Memory B cell (primary cell): ENCODE measurements at places on chromosomes 2 and 18.

DNA sequence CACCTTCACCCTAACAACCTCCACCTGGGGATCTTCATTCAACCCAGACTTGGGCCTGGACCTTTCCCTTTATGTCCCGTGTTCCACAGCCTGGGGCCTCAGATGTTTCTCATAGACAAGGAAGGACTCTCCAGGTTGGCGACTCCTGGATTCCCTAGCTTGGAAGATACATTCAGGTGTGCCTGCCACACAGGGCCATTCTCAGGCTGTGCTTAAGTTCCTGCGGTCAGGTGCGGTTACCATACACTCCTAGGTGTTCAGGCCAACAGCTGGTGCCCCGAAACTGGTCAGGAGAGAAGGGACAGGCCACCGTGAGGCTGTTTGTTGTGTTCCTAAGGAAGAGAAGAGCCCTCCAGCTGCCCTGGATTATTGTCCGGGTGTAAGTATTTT is 15.6 kb downstream of the SLC4A3 start:
- DNase-seq: no peak

GRCh38 chr2:143300536-143300935 is 171.3 kb downstream of the ARHGAP15 start:
- no peak for DNase-seq

- no peak for DNase-seq
Observed at GRCh38 chr2:230268606-230269243, 43.2 kb downstream of the SP140 start.

- DNase-seq: no peak
Observed at GRCh38 chr2:6081955-6082624, 389.9 kb downstream of the SOX11 start.

- DNase-seq: no peak
Observed at GRCh38 chr2:9308186-9308955, 101.8 kb downstream of the ASAP2 start.

DNA sequence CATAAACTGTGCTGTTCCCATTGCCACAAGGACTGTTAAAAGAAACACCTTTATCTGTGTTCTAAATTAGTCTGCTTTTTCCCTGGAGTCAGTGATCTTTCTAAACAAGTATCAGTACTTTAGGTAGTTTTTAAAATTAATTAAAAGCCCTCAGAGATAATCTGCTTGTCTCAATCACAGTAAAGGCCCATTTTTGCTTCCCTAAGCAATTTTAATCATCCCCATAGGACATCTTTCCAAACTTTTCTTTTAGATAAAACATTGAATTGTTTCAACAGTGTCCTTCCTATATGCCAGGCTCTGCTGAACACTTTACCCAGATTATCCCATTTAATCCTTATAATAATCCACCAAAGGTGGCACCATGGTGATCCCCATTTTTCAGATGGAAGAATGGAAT is 3.9 kb downstream of the ERICH2 start:
- DNase-seq: no peak

DNA sequence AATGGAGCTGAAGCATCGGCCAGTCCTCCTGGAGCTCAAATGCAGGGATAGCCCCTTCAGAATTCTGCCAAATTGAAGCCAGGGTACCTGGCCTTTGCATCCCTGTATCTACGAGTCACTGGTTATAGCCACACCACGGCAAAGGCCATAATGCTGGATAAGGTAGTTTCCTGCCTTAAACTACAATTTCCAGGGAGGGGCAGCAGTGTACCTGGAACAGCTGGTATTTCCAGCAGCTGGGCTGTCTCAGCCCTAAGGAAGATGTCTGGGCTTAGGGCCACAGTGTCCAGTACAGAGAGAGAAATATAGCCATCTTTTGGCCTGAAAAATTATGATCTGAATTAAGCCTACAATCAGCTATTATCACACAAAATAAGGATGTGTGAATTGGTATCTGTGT is 180.3 kb downstream of the GCA start:
- no peak for DNase-seq

DNA sequence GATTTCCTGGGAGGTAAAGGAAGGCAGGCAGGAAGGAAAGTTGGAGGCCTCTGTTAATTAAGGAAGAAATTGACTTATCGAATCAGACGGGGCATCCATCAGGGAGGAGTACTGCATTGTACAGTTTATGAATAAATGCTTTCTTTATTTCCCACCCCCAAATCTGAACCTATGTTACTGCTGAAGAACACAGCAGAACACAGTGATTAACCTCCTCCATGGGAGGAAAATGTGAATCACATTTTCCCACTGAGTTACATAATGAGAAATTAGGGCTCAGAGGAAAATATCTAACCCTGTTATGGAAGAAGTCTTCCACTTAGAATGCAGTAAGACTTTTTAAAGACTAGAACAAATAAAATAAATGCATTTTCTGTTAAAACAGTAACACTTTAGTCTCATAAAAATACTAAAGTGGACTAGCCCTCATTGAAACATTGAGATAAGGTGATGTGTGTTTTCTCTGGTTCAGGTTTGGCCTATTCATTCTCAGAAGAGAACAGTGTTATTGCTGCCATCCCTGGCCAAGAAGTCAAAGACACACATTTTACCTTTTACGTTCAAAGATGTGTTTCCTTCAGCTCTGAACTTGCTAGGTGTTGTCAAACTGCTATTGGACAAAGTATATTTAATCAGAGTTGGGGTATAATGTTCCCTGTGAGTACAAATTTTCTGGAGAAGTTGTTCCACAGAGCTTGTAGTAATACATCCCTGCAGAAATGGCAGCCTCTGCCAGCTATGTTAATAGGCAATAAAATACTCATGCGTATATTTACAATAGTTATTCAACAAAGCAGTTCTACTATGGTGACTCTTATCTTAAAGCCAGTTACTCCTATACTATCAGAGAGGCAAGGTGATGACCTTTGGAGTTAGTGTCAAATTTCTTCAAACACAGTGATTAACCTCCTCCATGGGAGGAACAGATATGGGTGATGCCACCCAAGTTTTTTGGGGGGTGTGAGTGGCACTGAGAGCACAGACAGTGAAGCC is 11.1 kb downstream of the DNAH6 start:
- no peak for DNase-seq

- no peak for DNase-seq
Observed at GRCh38 chr18:55252901-55253300, 293.6 kb upstream of the CCDC68 start.

- DNase-seq: no peak
Observed at GRCh38 chr2:220394433-220394832, 767.0 kb downstream of the SLC4A3 start.

- no peak for DNase-seq
Observed at GRCh38 chr2:212974692-212975091, 176.7 kb downstream of the IKZF2 start.

DNA sequence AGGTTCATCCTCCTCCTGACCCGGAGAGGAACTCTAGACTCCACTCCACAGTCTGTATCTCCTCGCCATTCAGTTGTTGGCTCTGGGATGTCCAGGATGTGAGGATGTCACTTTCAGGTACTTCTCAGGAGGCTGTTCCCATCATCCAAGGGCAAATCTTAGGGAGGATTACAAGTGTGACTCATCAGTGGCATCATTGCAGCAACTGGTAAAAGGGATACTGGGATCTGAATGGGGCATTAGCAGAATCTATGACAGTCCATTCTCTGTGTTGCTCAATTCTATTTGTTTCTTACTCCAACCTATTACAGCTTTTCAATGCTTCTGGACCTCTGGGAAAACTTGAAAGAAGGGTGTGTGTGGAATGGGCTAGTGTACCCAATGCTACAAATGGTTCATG is 81.5 kb upstream of the FN1 start:
- DNase-seq: no peak

DNA sequence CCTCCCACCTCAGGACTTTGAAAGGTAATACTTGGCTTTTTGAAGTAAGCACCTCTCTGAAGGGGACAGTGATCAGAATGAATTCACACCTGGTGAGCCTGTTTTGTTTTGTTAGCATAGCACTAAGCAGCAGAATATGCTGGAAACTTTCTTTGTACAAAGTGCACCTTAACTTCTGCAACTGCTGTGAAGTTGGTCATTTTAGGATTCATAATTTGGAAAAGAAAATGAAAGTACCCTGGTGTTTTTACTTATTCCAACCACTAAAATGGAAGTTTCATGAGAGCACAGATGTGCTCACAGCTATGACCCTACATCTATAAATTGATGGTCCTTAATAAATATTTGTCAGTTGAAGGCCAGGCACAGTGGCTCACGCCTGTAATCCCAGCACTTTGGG is 257.8 kb upstream of the STON1 start:
- DNase-seq: no peak

- no peak for DNase-seq
Observed at GRCh38 chr2:171018522-171018921, 89.5 kb downstream of the GORASP2 start.

DNA sequence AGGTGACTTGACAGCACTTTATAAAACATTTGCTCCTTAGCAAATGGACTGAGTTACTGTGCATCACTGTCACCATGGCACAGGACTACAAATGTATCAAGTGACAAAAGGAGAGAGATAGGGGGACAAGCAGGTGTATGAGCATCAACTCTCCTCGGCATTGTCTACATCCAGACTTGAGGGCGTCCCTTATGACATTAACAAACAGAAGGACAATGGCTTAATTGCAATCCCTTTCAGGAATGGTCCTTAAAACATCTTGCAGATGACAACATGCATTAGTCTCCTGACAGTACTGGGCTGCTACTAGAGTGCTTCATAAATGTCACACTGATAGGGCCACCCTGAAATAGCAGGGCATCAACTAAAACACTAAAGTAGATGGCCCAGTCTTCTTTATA is 198.8 kb downstream of the PDE1A start:
- DNase-seq: no peak

GRCh38 chr18:36199691-36200295 is 12.5 kb downstream of the MOCOS start:
- DNase-seq: no peak

GRCh38 chr2:229691631-229692030 is 22.7 kb downstream of the DNER start:
- DNase-seq: no peak

- no peak for DNase-seq
Observed at GRCh38 chr18:12324991-12325725, 17.1 kb downstream of the TUBB6 start.

- peak; percentile 8 for DNase-seq
Observed at GRCh38 chr18:74334242-74334893, 18.7 kb downstream of the C18orf63 start.

- DNase-seq: no peak
Observed at GRCh38 chr2:241658296-241658695, 20.8 kb downstream of the ATG4B start.

GRCh38 chr2:147390475-147390874 is 454.4 kb upstream of the ACVR2A start:
- no peak for DNase-seq

GRCh38 chr2:69564604-69565003 is 78.9 kb downstream of the AAK1 start:
- DNase-seq: no peak

DNA sequence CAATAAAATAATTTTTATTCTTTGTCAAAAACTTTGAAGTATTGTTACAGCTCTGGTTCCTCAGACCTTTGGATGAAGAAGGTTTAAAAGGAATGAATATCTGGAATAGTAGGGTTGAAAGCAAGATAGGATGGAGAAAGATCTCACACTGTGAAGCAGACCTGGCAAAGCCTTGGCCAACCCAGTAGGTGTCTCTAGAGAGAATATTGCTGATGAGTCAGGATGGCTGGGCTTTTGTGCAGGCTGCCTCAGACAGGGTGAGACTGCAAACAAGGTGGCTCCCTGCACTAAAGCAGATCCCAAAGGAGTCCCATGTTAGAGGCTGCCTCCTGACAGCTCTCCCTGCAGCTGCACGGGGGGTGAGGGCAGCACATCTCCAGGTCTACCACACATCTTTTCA is 226.0 kb upstream of the ITGA4 start:
- DNase-seq: no peak
